ENCODE measurements at places on chromosomes 16 and 17.
A peak's percentile ranks its signal among the peaks of the same experiment; 100 is the strongest.

DNA sequence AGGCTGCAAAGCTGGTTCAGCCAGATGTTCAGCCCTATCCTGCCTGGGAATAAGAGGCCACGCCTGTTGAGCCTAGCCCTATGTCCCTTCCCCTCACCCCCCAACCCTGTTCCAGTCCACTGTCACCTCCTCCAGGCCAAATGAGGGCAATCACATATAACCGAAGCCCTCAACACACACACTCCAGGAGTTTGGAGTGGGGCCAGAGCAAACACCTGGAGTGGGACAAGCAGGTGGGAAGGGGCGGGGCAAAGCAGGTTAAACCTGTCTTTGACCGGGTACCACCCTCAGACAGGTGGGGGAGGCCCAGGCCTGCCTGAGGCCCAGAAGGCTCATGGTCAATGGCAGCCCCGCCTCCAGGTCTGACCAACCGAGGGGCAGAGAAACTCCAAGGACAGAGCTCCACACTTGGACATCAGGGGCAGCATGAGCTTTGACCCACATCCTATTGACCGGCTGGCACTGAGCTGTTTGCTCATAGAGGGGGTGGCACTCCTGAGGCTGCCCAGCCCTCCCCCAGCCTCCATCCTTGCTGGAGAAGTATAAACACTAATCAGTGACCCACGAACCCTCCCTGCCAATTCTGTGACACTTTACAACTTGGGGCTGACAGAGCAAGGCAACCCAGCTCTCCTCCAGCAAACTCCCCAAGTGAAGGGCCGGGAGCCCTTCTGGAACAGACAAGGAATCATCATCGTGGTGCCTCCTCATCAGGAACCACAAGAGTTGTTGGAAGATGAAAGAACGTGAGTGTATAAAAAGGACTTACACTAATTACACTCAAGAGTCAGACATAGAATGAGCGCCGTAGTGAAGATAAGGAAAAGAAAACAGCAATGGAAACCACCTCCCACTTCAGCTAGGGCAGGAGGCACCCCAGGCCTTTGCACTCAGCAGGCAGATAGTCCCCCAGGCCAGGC is 1.5 kb downstream of the ESRP2 start:
- DNase-seq, result peak; percentile 86

GRCh38 chr17:13575922-13576419 is 25.8 kb downstream of the HS3ST3A1 start:
- no peak for DNase-seq

- DNase-seq, result no peak
These were observed 112.9 kb downstream of the ABCC1 start for GRCh38 chr16:16062023-16062937.

DNA sequence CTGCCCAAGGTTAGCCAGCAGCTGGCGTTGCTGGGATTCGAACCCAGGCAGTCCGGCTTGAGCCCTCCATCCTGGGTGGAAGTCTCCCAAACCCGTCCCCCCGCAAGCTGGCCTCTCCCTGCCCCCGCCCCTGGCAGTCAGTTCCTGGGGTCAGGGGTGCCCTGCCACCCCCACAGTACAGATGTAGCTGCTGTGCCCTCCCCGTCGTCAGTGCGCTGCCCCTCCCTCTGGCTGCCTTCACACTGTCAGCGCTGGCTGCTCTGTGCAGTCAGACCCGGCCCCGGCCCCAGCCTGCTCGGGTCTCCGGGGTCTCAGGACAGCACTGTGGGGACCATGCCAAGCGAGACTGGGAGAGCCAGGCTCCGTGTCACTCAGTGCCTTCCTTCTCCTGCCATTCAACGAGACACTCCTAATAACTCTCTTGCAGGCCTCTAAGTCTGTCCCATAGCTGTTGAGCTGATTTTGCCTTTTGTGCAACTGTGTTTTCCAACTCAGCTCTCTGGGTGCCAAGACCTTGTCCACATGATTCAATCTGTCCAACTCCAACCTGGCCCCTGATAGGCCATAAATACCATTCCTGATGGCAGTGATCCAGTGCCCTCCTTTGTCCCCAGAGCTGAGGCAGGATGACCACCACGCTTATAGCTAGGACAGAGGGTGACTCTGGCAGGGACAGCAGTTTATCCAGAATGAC is 55.5 kb upstream of the IL34 start:
- DNase-seq, result no peak
